T47D (cell line): ENCODE measurements at places on chromosomes 7 and 10.

DNA sequence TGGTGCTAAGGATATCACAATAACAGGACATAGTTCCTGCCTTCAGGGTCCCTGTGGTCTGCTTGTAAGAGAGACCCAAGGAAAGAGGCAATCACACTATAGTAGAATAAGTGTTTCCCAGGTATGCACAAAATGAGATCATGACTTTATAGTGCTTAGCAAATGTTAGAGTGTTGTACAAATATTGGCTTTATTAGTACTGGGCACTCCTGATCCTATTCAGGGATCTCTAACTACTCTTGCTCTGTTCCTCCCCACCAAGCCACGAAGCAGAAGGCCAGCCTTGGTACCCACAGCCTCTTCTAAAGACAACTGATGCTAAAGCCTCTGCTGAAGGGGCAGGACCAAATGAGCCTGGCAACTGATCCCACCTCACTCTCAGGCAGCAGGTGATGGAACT is 75.1 kb downstream of the HERPUD2 start:
- no peak for DNase-seq

GRCh38 chr10:34006471-34006870 is 672.0 kb upstream of the NRP1 start:
- DNase-seq, result no peak

DNA sequence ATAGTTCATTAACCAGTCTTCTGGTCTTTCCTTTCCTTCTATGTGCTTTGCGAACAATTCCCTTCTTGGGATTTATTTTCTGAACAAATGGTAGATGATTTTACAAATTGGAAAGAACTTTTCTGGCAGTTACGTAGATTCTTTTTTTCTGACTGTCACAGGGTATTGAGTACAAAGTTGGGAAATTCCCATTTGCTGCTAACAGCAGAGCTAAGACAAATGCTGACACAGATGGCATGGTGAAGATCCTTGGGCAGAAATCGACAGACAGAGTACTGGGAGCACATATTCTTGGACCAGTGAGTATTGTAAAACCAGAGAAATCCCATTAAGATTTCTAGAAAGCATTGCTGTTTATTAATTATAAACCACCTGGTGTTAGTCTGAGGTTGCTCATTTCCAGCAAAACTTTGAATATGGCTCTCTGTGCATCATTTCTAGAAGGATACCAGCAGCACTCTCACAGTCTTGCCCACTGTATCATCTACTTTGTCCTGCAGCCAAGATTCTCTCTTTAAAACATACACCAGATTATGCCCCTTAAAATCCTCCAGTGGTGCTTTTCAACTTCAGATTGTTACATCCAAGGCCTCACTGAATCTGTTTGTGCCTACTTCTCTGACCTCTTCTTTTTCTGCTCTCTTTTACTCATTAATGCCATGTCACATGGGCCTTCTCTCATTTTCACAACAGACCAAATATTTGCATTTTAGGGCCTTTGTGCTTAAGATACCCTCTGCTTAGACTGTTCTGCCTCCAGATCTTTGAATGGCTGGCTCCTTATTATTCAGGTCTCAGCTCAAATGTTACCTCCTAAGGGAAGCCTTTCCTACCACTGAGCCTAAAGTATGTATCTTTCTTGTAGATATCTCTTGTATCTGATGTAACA is 27.0 kb downstream of the DLD start:
- no peak for DNase-seq

DNA sequence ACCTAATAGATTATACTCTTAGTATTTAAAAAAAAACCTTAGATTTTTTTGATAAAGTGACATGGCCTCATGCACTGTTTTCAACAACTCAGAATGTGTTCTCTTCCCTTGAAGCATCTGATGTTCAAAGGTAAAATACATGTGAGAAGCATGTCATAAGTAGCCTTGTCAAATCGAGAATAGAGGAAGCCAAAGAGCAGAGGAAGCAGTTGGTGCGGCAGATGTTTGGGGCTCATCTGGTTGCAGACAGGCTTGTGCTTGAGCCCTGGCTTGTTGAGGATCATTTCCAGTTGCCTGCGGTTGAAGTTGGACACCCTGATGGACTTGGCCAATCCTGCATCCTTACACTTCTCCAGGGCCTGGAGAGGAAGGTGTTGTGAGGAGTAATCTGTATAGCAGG is 59.2 kb downstream of the AKR1E2 start:
- no peak for DNase-seq

GRCh38 chr7:12851142-12851541 is 163.7 kb downstream of the ARL4A start:
- DNase-seq, result peak; percentile 42

- DNase-seq, result no peak
Observed at GRCh38 chr10:48502791-48503190, 102.1 kb downstream of the ARHGAP22 start.

DNA sequence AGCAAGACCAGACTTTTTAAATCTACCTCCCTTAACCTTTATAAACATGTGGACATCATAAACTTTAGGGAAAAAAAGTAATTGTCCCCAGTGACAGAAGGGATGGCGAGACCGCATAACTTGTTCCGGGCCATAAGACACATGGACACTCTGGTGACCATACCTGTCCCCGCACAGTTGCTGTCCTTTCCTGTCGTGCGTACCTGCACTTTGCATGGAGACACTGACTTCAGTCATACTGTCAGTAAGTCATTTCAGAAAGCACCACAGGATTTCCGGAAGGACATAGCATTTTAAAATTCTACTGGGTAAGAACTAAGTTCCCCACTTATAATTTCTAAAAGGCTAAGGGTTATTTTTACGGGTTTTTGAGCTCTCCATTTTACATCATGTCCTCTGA is 120.9 kb downstream of the CREB5 start:
- DNase-seq, result no peak

- DNase-seq, result no peak
Observed at GRCh38 chr7:135231686-135232085, 2.0 kb upstream of the STRA8 start.

DNA sequence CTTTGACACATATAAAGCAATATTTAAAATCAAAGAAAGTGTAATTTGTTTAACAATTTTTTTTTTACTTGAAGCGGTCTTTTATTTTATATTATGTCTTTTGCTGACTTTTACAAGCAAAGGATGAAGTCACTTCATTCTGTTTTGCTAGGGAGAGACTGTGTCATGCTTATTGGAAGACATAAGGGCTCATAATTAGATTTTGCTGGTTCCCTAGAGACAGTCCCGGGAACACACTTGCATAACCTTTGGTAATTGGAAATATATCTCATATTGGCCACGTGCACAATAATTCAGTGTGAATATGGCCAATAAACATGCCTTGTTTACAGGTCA is 448 bp upstream of the NET1 start:
- no peak for DNase-seq
